ENCODE measurements at places on chromosomes 13 and 19.

DNA sequence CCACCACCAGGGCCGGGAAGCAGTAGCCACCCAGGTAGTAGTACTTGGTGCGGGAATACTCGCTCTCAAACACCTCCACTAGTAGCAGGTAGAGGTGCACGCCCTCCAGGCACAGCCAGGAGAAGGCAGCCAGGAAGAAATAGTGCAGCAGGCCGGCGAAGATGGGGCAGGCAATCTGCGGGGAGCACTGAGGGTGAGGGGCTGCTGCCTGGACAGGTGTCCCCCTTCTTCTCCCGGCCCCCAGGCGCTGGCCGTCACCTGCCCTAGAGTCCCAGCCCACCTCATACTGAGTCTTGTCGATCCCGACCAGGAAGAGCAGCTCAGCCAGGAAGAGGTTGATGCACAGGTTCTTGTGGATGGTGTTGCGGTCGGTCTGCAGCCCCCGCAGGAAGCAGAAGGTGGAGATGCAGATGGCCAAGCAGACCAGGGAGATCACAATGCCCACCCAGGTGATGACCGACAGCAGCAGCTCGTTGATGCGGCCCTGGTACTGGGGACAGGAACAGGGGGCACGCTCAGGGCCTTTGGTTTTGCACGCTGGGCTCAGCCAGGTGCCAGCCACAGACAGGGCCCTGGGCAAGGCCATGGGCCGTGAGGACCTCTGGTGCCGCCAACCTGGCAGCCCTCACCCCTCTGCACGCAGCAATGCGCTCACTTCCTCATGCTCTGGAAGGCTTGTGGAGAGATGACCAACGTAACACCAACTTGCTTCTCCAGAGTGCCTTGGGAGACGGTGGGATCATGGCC lies 20.8 kb upstream of the ASF1B start:
- no peak for DNase-seq

DNA sequence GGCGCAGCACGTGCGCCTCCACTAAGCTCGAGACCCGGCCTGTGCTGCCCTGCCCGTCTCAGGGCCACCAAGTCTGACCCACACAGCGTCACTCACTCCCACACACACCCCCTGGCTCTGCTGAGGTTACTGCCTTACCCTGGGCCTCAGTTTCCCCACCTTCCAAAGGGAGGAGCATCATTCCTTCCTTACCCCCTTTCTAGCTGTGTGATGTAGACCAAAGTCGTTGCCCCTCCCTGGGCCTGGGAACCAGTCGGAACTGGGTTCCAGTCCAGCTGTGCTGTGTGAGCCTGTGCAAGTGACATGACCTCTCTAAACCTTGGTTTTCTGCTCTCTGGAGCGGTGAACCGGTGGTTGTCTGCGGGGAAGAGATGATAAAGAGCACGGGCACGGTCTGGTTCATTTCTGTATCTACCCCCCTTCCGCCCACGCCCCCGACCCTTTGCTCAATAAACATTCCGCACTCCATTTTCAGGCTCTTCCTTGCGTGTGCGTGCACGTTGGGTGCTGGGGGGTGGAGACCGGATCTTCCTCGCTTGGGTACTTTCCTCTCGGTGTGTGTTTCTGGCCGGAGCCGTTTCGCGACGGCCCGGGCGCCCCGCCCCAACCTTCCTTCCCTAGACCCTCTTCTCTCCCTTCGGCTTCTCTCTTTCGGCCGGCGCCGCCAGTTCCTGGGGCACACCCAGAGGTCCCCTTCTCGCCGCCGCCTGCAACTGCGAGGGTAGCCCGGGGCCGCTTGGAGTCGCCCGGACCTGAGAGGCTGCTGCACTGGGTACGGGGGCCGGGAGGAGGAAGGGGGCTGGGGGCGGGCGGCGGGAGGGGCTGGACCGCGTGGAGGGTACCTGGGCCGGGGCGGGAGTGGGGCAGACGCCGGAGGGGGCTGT lies at the start of gene ZNF581:
ZNF581 (plus strand) TSS at position 647 of the 884 bp plus-strand sequence. CDS start 923 bp downstream, outside the sequence.
- peak; percentile 84 for DNase-seq

DNA sequence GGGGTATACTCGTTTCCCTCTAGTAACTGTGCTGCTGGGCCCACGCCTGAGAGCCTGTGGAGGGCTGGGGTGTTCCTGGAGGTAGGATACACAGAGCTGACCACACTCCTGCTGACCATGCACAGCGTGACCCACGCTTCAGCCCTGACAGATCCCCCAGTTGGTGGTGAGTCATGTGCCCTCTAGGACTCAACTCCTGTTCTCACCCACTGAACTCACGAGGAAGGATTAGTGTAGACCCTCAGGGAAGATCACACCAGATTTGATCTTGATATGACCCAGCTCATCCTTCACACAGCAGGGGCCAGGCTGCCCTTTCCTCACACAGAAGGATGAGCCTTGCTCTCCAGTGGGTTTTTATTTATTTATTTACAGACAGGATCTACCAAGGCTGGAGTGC lies 13.3 kb upstream of the ACP7 start:
- DNase-seq = no peak

DNA sequence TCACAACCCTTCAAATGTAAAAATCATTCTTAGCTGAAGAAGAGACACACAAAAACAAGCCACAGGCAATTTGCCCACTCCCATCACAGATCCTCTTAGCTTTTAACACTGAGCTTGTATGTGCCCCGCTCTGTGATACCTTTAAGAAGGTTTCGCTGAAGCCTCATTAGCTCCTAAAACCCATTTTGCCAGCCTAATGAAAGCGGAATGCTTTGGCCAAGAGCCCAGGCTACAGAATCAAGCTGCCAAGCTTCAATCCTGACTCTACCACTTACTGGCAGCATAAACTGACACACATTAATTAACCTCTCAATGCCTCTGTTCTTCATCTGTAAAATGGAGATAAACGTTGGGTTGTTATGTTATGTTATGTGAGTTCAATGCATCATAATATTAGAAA lies 10.5 kb downstream of the ZNF112 start:
- DNase-seq = no peak

- no peak for DNase-seq
Measured at GRCh38 chr19:53612762-53613526, 18.9 kb upstream of the DPRX start.

GRCh38 chr13:89181041-89181440 lies 1509.9 kb downstream of the SLITRK5 start:
- DNase-seq = no peak

DNA sequence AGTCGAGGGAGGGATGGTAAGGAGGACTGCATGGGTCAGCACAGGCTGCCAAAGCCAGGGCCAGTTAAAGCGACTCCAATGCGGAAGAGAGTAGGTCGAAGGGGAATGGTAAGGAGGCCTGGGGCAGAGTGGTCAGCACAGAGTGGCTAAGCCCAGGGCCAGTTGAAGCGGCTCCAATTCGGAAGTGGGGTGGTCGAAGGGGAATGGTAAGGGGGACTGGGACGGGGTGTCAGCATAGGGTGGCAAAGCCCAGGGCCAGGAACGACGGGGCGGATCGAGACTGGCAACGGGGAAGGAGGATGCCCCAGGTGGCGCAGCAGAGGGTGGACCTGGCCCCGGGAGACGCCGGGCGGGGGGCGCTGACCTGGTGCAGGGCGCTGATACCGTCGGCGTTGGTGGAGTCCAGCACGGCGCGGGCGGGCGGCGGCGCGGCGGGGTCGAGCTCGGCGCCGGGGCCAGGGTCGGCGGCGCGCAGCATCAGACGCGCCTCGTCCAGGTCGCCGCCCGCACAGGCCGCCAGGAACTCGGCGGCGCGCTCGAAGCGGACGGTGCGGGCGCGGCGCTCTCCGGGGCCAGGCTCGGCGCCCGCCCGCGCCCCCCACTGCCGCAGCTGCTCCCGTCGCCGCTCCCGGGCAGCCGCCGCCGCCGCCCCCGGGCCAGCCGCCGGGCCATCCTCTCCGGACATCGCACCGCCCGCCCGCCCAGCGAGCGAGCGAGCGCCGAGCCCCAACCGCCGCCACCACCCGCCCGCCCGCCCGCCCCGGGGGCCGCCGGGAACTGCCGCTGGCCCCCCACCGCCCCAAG lies at the start of gene PPP1R12C:
PPP1R12C (minus strand) TSS at position 779 of the 804 bp plus-strand sequence; CDS start at position 685, 94 bp downstream.
- peak; percentile 28 for DNase-seq

Data from activated naive CD8-positive, alpha-beta T cell treated with anti-CD3 and anti-CD28 coated beads, Interleukin-2, amount 50 U/mL, for 24 hours (primary cell).